ENCODE measurements at places on chromosomes 1 and 21.

GRCh38 chr1:218674280-218674773 is 329.2 kb downstream of the TGFB2 start:
- no peak for DNase-seq

- DNase-seq: no peak
These were observed 65.1 kb downstream of the TCP10L start for GRCh38 chr21:32519945-32520874.

GRCh38 chr1:193438771-193439170 is 252.4 kb upstream of the B3GALT2 start:
- no peak for DNase-seq

- DNase-seq: no peak
These were observed 15.7 kb upstream of the ETS2 start for GRCh38 chr21:38790059-38790458.

DNA sequence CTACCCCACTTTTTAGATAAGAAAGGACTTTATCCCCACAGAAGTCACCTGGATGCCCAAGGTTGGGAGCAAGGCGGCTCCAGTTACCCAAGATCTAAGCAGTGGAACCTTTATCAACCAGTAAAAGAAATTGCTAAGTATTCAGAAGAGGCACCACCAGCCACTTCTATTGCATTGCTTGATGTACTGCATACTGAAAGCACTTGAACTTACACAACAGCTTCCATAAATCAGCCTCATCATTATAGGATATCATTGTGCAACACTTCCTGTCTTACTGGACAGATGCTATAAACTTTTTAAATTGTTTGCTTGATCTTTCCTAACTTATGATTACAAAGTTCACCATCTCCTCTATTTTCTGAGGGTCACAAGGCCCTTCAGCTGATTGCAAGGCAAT is 642.7 kb upstream of the CXADR start:
- DNase-seq: no peak

All from activated naive CD8-positive, alpha-beta T cell treated with anti-CD3 and anti-CD28 coated beads for 36 hours (primary cell).